ENCODE measurements at places on chromosomes 5 and 9.

DNA sequence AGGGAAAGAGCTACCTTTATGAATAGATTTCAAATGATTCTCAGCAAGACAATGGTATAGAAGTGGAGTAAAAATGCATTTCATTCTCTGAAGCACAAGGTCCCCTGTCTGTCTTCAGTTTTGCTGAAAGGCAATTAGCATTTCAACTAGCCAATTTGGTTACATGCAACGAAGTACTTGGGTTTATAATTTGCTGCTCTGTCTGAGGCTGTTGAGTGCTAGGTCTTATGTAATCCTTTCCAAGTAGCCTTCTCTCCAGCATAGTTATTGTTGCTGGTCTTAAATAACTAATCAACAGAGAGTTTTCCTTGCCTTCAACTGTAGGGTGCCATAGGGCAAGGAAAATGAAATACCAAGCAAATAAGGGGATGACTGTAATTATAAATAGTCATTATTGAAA, 4.5 kb downstream of the ADGRV1 start:
- DNase-seq = no peak

DNA sequence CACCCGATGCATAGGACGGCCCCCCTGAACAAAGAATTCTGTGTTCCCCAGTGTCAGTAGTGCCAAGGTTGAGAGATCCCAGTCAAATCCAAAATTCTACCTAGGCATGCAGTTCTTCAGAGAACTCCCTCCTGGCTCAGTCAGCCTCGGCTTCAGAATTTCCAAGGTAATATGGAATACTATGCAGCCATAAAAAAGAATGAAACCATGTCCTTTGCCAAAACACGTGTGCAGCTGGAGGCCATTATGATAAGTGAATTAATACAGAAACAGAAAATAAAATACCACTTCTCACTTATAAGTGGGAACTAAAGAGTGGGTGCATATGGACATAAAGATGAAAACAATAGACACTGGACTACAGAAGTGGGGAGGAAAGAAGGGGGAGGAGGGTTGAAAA, 87.1 kb upstream of the TRIO start:
- DNase-seq = no peak

DNA sequence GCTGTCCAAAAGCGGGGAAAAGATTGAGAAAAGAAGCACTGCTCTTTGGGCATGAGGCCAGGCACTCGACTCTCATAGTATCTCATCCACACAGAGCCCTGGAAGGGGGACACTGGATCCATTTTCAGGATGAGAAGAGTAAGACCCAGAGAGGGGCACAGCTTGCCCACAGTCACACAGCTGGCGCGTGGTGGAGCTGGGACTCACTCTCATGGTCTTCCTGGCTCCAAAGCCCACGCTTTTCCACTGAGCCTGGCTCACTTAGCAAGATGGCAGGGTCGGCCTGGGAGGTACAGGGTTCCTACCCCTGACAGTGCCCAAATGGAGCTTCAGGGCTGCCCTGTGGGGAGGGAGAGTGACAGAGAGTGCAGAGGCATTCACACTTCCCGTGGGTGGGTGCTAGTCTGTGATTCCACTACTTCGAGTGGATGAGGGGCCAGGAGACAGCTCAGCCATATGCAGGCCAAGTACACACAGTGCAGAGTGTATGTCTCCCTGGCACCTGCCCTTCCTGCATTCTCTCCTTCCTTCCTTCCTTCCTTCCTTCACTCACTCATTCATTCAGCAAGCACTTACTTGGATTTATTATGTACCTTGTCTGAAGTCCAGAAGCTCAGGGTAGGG, 18.3 kb upstream of the IGFBPL1 start:
- DNase-seq = no peak

GRCh38 chr9:36716496-36716895, 143.8 kb downstream of the MELK start:
- DNase-seq = peak; percentile 48

GRCh38 chr9:110320651-110321445, 16.8 kb downstream of the TXNDC8 start:
- peak; percentile 60 for DNase-seq

DNA sequence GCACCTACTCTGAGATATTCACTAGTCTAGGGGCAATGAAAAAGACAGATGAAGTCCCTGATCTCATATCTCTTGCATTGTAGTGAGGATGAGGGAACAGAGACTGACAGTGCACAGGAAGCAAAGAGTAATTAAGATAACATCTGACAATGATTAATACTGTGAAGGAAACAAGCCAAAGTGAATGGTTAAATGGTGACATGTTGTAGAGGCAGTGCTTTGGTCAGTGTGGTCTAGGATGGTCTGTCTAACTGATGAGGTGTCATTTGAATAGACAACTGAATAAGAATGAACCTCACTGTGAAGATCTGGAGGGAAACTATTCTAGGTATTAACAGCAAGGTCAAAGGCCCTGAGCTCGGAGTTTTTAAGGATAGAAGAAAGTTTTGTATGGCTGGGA, 333.3 kb upstream of the GRIA1 start:
- DNase-seq = peak; percentile 56

- DNase-seq = no peak
Measured at GRCh38 chr5:179913461-179913860, 5.8 kb upstream of the TBC1D9B start.

GRCh38 chr5:117681431-117682254, 1107.0 kb upstream of the SEMA6A start:
- no peak for DNase-seq

DNA sequence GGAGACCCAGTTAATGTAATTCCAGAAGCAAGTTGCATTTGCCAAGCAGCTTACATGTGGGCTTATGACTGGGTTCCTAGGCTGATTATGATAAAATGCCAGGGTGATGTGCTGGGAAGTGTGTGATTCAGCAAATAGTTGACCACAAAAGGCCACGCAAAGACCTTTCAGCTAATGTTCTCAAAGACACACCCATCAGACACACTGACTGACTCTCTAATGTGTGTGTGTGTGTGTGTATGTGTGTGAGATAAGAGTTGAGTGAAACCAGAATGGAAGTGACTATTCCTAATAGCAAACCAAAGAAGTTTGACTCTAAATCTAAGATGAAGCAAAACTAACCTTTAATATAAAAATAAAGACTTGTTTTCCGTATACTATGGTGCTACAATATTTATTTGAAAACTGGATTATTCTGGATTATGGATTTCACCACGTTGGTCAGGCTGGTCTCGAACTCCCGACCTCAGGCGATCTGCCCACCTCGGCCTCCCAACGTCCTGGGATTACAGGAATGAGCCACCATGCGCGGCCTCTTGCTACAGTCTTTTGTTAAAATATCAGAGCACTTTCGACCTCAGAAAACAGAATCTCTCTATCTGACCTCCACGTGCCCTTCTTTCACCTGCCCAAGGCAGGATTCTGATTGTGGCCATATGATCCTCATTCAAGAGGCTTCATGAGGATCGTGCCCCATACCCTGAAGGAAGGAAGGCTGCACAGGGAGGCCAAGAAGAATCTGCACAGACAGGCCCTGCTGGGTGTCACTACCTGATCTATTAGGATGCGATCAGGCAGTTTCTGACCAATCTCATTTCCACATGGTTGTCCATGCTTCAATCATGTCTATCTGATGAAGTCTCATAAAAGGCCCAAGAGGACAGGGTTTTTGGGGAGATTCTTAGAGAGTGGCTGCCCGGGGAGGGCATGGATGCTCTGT, 75.6 kb downstream of the USP20 start:
- DNase-seq = peak; percentile 100

DNA sequence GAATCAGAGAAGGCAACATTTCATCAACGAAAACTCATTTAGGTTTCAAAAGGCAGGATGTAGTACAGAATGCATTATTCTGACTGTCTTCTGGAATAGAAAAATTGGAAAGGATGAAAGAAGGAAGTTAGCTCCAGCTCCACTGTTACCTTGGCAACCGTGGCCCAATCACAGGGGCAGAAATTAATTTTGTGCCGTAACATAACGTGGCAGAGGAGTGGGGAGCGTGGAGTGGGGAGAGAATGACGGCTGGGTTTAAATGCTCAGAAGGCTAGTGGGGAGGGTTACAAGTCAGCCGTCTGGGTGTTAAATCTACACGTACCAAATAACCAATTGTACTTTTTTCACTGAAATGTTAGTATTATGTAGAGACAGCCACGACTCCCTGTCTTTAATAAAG, 32.3 kb upstream of the EQTN start:
- DNase-seq = no peak

GRCh38 chr5:150515446-150515845, 7.5 kb downstream of the NDST1 start:
- DNase-seq = peak; percentile 52

GRCh38 chr9:28031521-28032267, 458.4 kb upstream of the C9orf72 start:
- no peak for DNase-seq

DNA sequence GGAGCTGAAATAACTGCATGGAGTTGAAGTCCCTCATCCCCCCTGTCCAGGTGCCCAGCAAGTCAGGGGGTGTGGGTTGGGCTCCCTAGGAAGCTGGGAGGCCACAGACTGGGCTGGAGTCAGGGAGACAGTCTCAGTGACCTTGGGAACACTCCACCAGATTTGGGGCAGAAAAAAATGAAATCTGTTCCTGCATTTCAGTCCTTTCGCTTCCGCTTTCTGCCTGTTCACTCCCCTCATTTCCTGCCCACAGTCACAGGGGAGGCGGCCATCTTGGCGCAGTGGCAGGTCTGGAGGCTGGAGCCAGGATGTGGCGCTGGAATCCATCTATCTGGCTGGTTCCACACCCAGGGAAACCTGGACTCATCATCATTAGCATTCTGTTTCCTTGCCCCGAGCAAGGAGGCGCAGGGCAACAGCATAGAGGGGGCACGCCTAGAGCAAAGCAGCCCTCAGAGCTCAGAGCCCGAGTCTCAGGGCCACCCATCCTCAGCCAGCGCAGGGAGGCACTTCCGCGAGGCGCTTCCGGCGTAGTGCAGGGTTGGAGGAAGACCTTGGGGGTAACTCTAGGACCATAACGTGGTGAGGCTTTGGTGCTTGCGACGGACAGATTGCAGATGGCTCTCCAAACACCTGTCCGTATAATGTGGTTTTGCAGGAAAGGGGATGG, 86.2 kb upstream of the HSPA9 start:
- DNase-seq = no peak

- no peak for DNase-seq
Measured at GRCh38 chr5:50476549-50476948, 35.5 kb upstream of the EMB start.

GRCh38 chr5:43075319-43076293, 35.5 kb upstream of the ANXA2R start:
- DNase-seq = no peak

GRCh38 chr5:179319123-179319522, 26.1 kb downstream of the ADAMTS2 start:
- no peak for DNase-seq

DNA sequence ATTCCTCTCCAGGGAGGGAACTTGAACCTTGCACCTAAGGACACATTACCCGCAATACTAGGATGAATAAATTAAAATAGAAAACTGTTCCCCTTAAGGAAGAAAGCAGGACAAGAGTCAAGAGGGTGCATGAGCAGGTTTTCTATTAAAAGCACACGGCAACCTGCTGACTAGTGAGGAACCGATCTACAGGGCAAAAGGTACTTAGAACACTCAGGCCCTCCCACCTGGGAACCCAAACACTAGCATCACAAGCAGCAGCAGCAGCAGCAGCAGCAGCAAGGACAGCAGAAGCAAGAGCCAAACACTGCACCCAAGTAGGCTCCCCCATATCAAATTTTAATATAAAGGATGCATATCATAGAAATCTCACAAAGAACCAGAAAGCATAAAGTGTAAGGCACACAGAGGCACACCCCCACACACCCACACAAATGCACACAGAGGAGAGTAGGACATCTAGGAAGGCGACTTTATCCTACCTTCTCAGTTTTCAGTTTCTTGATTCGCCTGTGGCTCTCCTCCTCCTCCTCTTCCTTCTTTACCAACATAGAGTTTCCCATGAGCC, 2.8 kb downstream of the ZNF608 start:
- no peak for DNase-seq

GRCh38 chr5:43497311-43498104, 13.8 kb upstream of the TMEM267 start:
- no peak for DNase-seq

DNA sequence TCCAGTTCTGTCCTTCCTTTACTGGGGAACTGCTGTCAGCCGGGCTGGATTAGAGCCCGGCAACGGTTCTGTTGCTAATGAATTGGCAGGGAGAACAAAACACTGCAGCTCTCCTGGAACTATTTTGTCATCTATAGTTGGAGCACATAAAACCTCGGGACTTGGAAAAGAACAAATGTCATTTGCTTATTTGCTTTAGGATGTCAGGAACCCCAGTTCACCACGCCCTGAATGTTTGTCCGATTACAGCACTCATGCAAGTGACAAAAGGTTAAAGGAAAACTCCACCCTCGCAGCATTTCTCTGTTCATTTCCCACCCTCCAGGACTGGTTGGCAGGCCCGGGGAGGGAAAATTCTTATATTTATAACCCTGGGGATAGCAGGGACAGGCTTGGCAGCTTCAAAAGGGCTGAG, 66.4 kb upstream of the PLPP1 start:
- peak; percentile 50 for DNase-seq

- no peak for DNase-seq
Measured at GRCh38 chr9:61674882-61675281, 485.0 kb downstream of the SPATA31A7 start.

DNA sequence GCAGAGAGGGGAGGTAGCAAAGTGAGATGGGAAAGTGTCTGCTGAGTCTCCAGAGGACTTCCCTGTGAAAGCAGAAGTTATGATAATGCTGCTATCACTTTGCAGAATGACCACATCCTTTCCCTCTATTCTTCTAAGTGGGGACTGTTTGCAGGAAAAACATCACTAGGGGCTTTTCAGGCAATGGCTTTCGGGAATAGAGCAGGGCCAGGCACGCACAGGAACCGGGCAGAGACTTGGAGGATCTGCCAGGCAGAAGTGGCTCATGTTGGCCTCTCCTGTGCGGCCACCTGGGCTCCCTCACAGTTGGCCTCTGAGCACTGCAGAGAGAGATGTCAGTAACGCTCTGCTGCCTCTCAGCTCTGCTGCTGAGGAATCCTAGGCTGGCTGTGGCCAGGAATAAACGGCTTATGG, 214.7 kb downstream of the MAST4 start:
- DNase-seq = no peak

GRCh38 chr5:179818746-179819295, 1.9 kb upstream of the SQSTM1 start:
- peak; percentile 93 for DNase-seq

GRCh38 chr5:129541648-129542251, 81.7 kb downstream of the ADAMTS19 start:
- DNase-seq = peak; percentile 18

GRCh38 chr5:58787987-58788386, 205.1 kb downstream of the RAB3C start:
- no peak for DNase-seq
